ENCODE measurements at places on chromosomes 3 and 15.

- no peak for DNase-seq
These were observed 120.9 kb downstream of the ERC2 start for GRCh38 chr3:56347219-56347871.

GRCh38 chr3:191492601-191493000, 31.6 kb downstream of the PYDC2 start:
- DNase-seq = no peak

DNA sequence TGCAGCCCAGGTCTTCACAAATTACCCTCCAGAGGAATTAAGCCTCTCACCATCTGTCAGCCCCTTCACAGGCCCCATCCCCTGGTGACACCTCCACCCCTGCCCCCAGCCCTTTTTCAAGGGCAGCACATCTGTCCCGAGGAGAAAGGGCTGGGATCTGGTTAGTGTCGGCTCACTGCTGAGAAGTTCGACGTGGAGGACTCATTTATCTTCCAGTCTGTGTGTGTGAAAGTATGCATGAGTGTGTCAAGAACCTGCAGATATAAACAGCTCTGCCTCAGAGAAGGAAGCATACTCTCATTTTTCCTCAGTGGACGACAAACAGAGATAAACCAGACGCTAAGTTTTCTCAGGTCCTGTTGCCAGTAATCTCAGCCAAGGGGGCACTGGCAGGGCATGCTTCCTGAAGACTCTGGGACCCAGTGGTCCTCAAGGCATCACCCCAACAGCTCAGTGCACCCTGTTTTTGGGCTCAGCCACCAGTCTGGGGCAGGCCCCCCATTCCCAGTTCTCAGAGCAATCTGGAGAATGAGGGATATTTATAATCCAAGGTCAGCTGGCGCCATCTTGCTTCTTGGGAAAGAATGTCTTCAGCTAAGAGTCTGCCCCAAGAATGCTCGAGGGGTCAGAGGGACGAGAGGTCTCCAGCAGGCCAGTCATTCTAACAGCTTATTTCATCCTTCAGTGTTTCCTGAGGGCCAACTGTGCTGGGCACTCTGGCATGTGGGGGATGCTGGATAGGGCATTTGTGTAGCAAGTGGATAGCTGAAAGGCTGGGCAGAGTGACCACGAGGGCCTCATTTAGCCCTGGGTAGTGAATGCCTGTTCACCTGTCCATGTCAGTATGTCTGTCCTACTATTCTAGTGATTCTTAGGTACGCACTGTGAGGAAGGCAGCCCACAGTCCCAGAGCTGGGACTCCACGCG, 73.6 kb downstream of the ADCY5 start:
- DNase-seq = no peak

DNA sequence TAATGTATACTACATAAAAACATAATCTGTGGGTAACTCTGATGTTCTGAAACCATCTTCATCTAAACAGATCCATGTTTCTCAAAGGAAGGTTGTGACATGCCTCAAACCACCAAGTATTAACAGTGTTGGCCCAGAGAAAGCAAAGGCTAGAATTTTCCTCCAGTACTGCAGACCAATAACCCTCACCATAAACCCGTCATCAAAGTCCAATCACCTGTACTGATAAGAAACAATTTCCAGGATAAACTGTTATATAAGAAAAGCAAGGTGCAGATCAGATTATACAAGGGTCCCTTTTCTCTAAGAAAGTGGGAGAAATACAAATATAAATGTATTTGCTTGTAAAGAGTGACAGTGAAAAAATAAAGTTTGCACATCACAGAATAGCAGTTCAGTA, 32.3 kb downstream of the TBC1D2B start:
- DNase-seq = no peak

DNA sequence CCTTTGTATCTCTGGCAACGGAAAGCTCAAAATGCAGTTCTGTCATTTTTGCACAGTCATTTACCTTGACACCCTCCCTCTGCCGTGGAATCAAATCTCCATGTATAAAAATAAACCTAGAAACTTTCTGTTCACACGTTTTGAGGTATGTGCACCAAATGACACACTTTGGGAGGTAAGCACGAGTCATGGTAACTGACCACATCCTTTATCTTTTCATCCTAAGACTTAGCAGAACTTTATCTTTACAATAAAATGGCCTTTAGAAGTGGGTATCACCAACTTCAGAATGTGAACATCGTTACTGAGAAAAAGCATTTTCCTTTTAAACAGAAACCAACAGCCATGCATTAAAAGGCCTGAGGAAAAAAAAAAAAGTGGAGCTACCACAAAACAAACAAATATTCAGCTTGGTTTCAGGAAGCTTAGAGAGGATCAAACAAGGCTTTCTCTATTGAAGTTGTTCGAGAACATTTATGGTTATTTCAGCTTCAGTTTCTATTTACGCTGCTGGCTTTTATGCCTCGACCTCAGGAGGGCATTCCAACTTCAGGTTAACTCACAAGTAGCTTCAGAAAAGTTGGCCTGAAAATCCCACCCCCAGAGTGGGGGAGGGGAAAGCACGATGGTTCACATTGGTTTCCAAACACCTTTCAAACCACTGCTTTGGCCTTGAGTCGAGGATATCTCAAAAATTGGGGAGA, 171.1 kb upstream of the ICE2 start:
- DNase-seq = peak; percentile 77

DNA sequence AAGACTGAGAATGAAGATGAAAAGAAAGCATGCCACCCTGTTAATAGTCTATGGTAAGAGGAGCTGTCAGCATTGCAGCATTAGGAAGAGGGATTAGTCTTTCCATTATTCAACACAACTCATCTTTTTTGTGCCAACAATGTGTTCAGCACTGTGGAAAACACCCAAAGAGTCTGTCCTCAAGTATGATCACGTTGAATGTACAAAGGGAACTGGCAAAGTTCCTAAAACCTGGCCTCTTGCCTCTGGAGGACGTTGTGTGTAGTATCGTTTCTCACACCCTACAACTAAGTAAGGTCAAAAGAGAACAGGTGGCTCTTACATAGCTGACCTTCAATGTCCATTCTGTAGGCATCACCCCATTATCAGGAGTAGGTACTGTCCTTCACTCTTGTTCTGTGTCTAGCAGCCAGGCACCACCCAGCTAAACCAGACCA, 147.9 kb upstream of the THBS1 start:
- DNase-seq = no peak
